ENCODE measurements at places on chromosomes 1 and 21. TPM values are rescaled to one million over a fixed set of nuclear protein-coding genes. Genes with fewer than 3 reads are reported as not detected.

The GBP6 gene
- total RNA-seq: 0.47 TPM

The WNT4 gene
- 5.6 TPM for total RNA-seq

The CFHR3 gene
- not detected for total RNA-seq

The LORICRIN gene
- total RNA-seq: not detected

DNA sequence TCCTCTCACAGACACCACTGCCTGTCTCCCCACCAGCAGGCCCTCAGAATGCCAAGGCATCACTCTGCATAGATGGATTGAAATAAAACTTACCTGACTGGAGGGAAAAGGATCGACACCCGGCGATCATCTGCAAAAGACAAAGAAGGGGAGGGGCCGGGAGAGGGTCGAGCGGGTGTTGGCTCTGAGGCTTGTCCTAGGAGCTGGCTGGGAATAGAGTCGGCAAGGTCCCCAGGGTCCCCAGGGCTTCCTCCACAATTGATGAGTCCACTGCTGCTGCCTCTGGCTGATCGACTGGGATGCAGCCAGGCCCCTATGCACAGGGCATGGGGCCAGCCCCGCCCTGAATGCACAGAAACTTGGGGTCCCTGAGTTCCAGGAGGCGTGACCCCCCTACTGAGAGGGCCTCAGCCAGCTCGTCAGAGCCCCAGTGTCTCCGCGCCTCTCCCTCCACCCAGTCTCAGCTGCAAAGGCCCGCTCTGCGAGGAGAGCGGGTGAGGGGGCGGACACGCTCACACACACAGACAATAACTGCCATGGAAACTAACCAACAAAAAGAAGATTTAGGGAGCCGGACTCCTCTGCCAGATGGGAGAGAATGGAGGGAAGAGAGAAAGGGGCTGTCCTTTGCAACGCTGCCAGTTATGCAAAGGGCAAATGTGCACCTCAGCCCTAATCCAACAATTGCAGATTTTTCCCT lies at the start of gene KLHDC8A:
Gene KLHDC8A, minus strand, starts transcription at position 483 of the 700 bp plus-strand sequence. CDS start 13,318 bp downstream, outside the sequence.
- no peak for DNase-seq

DNA sequence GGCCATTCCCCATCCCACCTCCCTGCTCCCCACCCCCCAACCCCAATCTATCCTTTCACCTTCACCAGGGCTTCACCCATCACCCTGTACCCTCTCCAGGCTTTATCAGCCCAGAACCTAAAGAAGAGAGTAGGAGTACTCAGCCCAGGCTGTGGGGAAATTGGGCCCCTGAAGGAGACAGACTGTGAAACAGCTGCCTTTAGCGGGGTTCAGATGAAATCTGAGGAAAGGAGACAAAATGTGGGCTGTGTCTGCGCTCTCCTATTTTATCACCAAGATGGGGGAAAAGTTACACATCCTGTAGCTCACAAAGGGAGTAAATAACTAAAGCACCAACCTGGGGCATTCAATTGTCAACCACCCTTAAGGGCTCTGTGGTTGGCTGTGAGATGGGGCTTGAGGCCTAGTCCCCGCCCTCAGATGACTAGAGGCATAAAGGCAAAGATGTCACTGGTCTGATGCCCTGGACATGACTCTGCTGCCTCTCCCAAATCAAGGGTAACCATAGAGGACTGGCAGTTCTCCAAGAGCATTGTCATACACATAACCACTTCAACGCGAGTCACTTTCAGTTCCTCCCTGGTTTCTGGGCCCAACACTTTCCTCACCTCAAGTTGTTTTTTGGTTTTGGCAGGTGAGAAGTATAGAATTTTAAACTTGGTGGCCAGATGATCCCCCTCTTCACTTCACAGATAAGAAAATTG lies 30.0 kb downstream of the SLC27A3 start:
- no peak for DNase-seq

- no peak for DNase-seq
These were observed 17.6 kb upstream of the PEX10 start for GRCh38 chr1:2429780-2430591.

DNA sequence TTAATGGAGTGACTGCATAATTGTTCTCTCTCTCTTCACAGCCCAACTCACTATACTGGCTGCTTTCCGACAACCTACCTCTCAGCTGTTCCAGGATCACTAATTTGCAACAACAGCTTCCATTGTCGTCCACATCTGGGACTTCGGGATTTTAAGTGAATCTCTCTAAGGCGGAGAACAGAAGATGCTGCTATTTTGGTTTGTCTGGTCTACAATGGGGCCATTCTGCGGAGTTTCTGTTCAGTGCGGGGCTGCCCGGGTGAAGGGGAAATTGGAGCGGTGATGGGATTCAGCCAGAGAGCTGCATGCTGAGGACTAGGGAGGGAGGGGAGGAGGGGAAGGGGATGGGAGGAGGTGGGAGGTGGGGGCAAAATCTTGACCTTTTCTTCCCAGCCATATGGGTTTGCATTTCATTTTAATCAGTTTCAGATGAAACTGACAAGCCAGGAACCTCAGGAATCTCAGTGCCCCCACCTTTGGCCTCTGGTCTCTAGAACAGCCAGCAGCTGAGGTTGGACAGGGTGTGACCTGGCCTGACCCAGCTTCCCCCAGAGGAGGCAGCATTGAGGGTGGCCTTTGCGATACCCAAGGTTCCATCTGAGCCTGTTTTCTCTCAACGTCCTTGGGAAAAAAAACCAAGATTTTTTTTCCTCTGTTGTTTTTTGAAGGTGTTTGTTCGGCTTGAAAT lies 6.9 kb upstream of the SRP9 start:
- DNase-seq: no peak

GRCh38 chr1:230240446-230241086 lies 173.5 kb downstream of the GALNT2 start:
- no peak for DNase-seq

Measured in occipital lobe (tissue), 3 donors.